ENCODE measurements at places on chromosomes 6 and 20.

DNA sequence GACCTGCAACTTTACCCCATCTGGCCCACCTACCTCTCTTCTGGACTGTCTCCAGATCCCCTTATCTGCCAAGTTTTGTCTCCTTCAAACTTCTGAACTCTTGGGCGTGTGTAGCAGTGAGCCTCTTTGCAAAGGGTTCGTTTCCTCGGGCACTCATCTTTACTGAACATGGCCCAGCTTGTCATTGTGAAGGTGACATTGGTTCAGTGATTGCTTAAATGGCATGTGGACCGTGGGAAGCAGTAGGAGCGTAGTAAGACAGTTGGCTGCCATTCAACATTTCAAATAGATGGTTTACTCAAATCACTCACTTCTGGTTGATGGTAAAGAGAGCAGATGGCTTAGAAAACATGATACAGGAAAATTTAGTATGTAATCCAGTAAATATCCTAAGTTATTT, 34.8 kb upstream of the KIF25 start:
- no peak for DNase-seq

DNA sequence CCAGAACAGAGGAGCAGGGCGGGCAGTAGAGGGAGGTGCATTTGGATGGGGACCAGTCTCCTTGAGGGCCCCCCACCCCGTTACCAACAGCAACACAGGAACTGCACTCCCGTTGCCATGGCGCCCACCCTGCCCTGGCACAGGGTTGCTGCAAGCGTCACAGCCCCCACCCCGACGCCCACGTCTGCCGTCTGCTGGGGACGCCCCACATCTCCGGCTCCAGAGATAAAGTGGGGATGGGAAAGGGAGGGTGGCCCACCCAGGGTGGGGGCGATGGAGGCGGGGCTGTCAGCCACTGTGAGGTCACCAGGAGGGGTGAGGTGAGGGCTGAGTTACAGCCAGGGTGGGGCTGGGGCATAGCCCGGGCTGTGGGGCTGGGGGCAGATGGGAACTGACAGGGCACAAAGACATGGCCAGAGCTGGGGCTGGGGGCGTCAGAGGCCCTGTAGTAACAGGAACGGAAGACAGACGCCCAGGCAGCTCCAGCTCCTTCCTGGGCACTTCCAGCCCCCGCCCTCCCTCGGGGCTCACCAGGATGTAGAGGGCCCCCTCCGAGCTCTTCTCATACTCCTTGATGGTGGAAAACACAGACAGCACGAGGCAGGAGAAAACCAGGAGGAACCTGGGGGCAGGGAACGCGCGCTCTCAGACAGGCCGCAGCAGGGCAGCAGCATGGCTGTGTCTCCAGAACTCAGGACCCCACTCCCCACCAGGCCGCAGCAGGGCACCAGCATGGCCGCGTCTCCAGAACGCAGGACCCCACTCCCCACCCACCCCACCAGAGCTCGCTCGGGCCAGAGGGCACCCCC, 26.0 kb downstream of the KCNQ2 start:
- no peak for DNase-seq

- no peak for DNase-seq
These were observed 170.3 kb upstream of the AHI1 start for GRCh38 chr6:135667691-135668455.

GRCh38 chr6:24441599-24441904, 38.8 kb downstream of the MRS2 start:
- no peak for DNase-seq

- no peak for DNase-seq
These were observed 114.3 kb upstream of the F13A1 start for GRCh38 chr6:6434723-6435122.

GRCh38 chr6:155779456-155779855, 323.8 kb upstream of the NOX3 start:
- no peak for DNase-seq

DNA sequence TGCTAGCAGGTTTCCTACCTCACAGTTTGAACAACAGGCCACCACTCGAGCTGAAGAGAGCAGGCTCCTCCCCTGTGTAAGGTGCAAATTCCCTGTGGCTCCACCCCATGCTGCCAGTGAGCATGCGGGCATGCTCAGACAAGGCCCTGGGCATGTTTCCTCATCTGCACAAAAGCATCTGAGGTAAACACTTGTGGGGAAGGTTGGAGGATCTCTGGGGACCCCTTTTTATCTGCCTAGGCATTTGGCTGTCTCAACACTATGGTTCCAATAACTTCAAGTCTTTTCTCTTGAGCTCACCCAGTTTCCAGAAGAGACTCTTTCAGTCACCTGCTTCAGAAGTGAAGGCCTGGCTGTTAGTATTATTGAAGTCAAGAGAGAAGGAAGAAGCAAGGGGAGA, 9.4 kb downstream of the C6orf58 start:
- no peak for DNase-seq

- DNase-seq, result no peak
These were observed 1.7 kb downstream of the CAP2 start for GRCh38 chr6:17395112-17395511.

Measured in NCI-H187 treated with DMSO at 0.1 percent for 48 hours (cell line).